Stimulated activated CD4-positive, alpha-beta T cell treated with anti-CD3 and anti-CD28 coated beads, Interleukin-1b, Interleukin-23, amount 100 ng/mL, for 48 hours (primary cell): ENCODE measurements at places on chromosomes 6 and 20.

- no peak for DNase-seq
Observed at GRCh38 chr6:12714022-12714421, 2.5 kb upstream of the PHACTR1 start.

DNA sequence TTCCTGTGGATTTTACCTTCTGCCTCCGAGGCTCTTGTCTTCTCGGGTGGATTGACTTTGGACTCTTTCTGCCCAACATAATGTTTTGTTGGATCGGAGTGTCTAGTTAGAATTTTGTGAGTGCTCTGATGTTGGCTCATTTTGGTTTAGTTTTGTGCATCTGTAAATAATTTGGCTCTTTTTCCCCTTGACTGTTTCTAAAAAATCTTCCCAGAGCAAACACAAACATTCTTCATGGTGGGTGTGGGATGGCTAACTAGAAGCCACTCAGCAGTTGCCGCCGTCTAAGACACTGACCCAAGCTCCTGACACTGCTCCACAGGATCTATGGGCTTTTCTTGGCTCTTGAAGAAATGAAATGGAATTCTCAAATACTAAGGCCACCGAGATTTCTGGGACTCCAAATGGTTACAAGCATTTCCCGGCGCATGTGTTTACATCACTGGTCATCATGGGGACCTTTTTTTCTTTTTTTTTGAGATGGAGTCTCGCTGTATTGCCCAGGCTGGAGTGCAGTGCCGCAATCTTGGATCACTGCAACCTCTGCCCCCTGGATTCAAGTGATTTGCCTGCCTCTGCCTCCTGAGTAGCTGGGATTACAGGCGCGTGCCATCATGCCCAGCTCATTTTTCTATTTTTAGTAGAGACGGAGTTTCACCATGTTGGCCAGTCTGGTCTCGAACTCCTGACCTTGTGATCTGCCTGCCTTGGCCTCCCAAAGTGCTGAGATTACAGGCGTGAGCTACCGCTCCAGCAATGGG, 92.0 kb upstream of the FRMD1 start:
- no peak for DNase-seq

DNA sequence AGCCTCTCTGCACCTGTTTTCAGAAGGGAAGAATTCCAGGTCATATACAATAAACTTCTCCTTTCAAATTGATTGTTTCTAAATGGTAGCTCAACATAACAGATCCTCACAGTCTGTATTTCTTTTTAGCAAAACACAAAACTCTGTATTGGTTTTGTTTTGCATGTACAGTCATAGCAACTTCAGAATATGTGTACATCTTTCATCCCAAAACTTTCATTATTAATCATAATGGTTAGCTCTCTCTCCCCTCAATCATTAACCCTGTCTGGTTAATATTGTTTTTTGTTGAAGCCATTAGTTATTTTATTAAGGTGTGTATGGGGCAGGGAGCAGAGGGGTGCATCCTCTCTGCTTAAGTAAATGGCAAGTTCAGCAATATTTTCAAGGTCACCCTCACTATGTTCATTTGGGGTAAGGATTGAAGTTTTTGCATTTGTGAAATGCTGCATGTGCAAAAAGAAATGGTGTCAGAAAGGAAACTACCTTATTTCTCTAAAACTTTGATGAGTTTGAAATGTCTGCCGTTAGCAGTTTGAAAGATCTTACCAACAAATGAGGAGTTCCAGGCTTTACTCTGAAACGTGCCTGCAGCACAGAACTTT, 136.8 kb upstream of the BTBD3 start:
- no peak for DNase-seq

DNA sequence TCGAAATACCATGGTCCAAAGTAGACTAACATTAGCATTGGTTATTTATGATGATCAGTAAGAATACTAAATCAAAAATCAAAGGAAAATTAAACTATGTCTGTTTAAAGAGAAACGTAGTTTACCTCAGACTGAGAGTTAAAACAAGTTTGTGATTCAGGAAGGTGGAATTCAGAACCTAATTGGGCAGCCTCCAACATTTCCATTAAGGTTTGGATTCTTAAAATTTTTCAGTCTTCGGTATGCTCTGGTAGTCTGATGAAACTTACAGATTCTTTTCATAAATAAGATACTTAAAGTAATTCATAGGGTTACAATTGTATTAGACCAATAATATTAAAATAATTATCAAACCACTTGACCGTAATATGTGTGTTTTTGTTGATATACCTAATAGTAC, 18.6 kb downstream of the HFE start:
- DNase-seq, result no peak

GRCh38 chr6:136989571-136990241, 55.1 kb downstream of the IL20RA start:
- DNase-seq, result no peak

DNA sequence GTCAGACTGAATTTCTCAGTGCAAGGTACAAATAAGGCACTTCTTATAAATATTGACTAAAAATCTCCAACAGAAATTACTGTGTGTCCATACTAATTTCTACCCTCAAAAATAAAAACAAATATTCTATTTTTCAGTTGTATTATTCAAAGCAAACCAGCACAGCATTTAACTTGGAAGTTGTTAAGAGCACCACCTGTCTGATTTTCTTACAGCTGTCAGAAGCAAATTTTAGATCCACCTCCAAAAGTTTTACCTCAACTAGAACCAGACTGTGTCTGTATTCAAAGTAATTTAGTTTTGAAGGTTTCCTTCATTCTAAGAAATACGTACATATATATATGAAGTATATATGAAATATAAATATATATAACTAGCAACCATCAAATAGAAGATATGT, 1.2 kb downstream of the TRDN start:
- DNase-seq, result no peak

DNA sequence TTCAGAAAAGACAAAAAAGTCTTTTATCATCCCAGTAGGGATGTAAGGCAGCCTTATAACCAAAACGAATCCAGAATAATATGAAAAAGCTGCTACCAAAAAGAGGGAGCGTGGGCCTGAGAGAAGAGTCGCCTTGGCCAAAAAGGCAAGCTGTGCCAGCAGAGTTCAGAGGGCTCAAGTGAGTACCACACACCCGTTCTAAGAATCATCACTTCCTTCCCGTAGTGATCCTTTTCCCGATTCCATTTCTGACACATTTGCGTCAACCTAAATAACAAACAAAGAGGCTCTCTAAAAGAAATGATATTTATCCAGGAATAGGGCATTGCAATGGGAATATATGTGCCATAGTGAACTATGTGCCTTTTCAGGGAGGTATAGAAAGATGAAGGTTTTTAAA, 3.8 kb upstream of the TMEM181 start:
- no peak for DNase-seq

DNA sequence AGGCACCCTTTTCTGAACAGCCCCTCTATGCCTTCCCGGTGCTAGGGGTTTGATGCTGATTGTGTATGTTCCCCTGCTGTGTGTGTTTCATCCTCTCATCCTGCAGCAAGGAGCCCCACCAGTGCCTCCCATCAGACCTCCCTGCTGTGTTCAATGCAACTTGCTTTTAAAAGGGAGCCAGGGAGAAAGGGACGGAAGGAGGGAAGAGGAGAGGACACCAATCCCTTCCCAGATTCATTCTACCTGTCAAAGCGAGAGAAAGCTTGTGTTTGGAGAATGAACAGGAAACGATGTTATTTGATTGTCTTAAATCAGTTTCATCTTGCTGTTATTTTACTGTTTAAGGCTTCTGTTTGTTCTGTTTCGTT, 259.2 kb downstream of the ADGB start:
- DNase-seq, result no peak

DNA sequence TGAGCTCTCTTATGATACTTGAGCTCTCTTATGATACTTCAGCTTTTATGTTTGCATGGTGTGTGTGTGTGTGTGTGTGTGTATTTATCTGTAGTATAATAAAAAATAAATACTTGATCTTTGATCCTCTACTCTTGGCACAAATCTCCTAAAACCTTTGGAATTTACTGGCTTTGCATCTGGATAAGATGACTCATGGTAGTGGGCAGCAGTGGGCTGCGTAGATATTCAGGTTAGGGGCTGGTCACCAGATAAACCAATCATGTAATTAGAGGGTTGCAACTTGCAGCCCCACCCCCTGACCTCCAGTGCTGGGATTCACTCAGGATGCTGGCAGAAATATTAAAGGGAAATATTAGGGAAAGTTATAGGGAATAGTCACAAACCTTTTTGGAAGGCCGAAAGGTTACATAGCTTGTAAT, 151.9 kb upstream of the COL21A1 start:
- DNase-seq, result no peak

DNA sequence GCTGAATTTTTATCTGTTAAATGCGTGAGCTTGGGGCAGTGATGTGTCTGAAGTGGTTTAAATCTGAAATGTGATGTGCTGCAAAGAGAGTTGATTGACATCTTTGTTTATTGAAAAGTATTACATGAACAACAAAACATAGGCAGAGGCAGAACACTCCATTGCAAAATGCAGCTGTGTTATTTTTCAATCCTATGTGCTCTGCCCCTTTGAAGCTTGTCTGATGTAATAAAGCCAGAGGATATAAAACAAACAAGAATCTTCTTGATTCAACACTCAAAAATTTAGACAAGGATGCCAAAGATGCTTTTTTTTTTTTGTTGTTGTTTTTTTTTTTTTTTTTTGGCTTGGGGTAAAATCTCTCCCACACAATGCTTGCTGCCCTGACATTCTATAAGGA, 482.4 kb upstream of the MMS22L start:
- DNase-seq, result no peak

- DNase-seq, result no peak
Observed at GRCh38 chr6:160303806-160304205, 44.4 kb upstream of the SLC22A3 start.
